Pancreas (tissue), 10 donors: ENCODE measurements at places on chromosomes 5 and 9.

GRCh38 chr9:21533597-21533996 lies 51.5 kb upstream of the IFNE start:
- no peaks in the 10 kb centered on the region for H3K4me1 ChIP-seq
- H3K27me3 ChIP-seq: no peaks in the 10 kb centered on the region
- H3K36me3 ChIP-seq: no peaks in the 10 kb centered on the region
- DNase-seq: no peak
- H3K27ac ChIP-seq: no peak overlapping the region
- no peak overlapping the region for H3K4me3 ChIP-seq

DNA sequence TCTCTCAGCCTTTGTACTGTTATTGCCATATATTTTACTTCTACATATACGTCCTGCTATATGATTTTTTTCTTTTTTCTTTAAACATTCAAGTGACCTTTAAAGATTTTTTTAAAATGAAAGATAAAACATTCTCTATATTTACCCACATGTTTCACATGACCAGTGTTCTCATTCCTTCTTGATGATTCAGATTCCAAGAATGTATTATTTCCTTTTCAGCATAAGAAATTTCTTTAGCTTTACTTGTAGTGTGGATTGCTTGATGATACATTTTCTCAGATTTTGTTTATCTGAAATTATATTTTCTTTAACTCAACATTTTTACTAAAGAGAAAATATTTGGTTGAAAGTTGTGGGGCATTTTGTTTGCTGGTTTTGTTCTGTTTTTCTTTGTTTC lies 792.1 kb downstream of the BRINP1 start:
- H3K4me1 ChIP-seq: no peaks in the 10 kb centered on the region
- DNase-seq: no peak
- H3K27ac ChIP-seq: no peak overlapping the region
- H3K4me3 ChIP-seq: no peak overlapping the region
- H3K36me3 ChIP-seq: no peaks in the 10 kb centered on the region
- no peaks in the 10 kb centered on the region for H3K27me3 ChIP-seq

DNA sequence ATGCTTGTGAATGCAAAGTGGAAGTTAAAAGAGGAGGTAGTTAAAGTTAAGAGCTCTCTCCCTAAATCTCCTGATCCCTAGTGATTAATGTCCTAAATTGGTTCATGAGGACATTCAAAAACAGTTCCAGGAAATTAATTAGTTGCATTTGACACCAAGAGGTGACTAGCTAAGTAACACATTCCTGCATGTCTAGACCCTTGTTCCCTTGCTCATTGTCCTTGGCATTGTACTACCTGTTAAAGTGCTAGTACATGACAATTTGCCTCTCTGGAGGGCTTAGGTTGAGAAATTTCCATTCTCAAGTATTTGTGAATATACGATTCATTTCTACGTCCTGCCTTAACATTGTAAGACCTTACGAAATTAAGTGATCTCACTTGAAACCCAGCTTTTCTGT lies 278.6 kb upstream of the CDH10 start:
- no peaks in the 10 kb centered on the region for H3K4me1 ChIP-seq
- H3K4me3 ChIP-seq: no peak overlapping the region
- DNase-seq: no peak
- H3K36me3 ChIP-seq: no peaks in the 10 kb centered on the region

- no peak overlapping the region for H3K4me3 ChIP-seq
- no peaks in the 10 kb centered on the region for H3K27me3 ChIP-seq
- no peaks in the 10 kb centered on the region for H3K4me1 ChIP-seq
- H3K27ac ChIP-seq: no peak overlapping the region
- H3K36me3 ChIP-seq: no peaks in the 10 kb centered on the region
These were observed 52.1 kb upstream of the ADRB2 start for GRCh38 chr5:148774313-148774712.

- H3K27me3 ChIP-seq: no peaks in the 10 kb centered on the region
- H3K36me3 ChIP-seq: no peaks in the 10 kb centered on the region
- H3K4me1 ChIP-seq: no peaks in the 10 kb centered on the region
These were observed 33.5 kb downstream of the SMC5 start for GRCh38 chr9:70292253-70292652.

- no peak overlapping the region for H3K4me3 ChIP-seq
- no peak for DNase-seq
- no peaks in the 10 kb centered on the region for H3K36me3 ChIP-seq
- H3K27ac ChIP-seq: no peak overlapping the region
These were observed 113.6 kb upstream of the TSLP start for GRCh38 chr5:110957934-110958333.
